Right cardiac atrium (tissue), 5 donors: ENCODE measurements at places on chromosomes 16 and 17. TPM values are rescaled to one million over a fixed set of nuclear protein-coding genes. Genes with fewer than 3 reads are reported as not detected.

The NTN1 gene
- total RNA-seq: 265 TPM

The CNTNAP1 gene
- 4.6 TPM for total RNA-seq

The PIPOX gene
- total RNA-seq: 0.45 TPM

The MPP3 gene
- total RNA-seq: 42.1 TPM

The CCDC102A gene
- 15.4 TPM for total RNA-seq

The PHKB gene
- 62.2 TPM for total RNA-seq

DNA sequence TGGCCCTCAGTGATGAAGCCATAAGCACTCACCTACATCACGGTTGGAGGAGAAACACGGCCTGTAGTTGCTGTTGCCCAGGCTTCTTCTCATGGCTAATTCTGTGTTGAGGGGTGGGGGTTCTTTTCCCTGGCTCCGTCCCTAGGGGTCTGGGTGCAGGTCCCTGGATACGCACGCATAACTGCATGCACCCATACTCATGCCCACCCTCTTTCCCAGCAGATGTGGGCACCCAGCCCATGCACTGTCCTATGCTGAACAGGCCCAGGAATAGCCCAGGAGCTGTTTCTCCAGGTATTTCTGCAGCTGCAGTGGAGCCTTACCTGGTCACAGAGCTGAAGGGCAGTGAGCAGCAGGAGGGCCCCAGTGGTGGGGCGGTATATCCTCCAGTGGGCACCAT, 18.1 kb downstream of the ST6GALNAC1 start:
- DNase-seq: no peak

GRCh38 chr16:84976644-84977400, 34.5 kb downstream of the ZDHHC7 start:
- peak; percentile 82 for DNase-seq

DNA sequence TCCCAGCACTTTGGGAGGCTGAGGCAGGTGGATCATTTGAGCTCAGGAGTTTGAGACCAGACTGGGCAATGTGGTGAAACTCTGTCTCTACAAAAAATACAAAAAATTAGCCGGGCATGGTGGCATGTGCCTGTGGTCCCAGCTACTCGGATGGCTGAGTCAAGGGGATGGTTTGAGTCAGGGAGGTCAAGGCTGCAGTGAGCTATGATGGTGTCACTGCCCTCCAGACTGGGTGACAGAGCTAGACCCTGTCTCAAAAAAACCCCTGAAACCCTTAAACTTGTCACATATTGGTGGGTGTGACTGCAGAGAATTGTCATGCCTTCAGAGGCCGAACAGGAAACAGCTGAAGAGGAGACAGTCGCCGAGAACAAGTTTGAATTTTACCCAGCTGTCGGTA, 13.4 kb downstream of the RPTOR start:
- DNase-seq: no peak

GRCh38 chr16:2045965-2046892, 1.4 kb downstream of the NTHL1 start:
- DNase-seq: no peak

- DNase-seq: peak; percentile 39
Measured at GRCh38 chr17:10772425-10773380, 31.2 kb downstream of the TMEM238L start.

DNA sequence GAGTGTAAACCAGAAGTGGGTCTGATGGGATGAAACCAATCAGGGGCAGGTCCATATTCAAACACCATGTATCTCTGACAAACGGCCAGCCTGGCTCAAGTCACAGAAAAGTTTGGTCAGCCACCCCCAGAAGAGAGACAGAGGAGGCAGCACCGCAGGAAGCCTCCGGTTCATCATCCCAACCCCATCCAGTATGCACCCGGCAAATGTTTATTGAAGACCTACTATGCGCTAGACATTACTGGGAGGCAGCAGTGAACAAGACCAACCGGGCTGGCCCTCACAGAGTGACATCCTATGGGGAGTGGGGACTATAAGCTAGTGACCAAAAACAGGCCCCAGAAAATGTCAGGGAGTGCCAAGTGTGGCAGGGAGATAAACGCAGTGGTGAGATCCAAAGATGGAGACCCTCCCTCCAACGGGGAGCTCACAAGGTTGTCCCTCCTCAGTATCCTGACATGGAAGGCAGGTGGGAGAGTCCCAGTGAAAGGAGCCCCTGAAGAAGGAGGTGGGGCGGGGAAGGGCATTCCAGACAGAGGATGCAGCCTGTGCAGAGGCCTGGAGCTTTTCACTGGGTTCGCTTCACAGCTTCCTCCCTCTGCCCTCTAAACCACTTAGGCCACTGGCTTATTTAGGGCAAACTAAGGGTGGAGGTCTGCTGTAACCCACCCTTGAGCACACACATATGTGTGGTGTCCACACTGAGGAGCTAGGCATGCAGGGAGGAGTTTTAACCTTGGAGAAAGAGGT, 2.0 kb downstream of the GSG1L start:
- no peak for DNase-seq

- peak; percentile 58 for DNase-seq
Measured at GRCh38 chr17:81257533-81257932, 18.4 kb downstream of the NDUFAF8 start.

DNA sequence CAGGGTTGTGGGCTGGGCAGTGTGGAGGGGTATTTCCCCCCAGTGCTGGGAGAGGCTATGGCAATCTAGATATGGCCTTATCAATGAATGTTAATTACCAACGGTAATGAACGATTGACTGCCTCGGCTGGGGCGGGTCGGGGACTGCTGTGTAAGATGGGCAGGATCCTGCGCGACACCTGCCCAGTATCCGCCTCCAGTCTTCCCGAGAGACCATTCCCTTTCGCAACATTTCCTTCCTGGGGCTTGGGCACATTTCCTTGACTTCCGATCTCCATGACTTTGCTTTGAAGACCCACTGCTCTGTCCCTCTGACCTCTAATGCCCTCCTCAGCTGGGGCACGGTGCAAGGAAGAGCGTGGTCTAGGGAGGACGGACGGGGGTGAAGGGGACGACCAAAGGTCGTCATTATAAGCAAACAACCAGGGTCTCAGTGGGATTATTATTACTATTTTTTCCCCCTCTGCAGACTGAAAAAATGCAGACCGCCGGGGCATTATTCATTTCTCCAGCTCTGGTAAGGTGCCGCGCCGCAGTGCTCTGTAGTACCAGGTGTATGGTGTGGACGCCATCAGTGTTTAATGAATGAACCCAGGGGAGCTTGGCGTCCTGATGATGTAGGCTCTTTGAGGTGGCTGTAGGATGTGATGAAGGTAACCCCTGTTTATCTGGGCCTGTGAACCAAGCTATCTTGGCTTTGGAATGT, 506 bp downstream of the ATP5MC1 start:
- DNase-seq: no peak
